Tongue (tissue), 3 donors: ENCODE measurements at places on chromosomes 6 and 20. TPM values are rescaled to one million over a fixed set of nuclear protein-coding genes. Genes with fewer than 3 reads are reported as not detected.

Gene FAM184A
- 16.4 TPM for total RNA-seq

Gene SLA2
- total RNA-seq = 0.21 TPM

Gene BHLHE23
- not detected for total RNA-seq

Gene ANGPT4
- total RNA-seq = not detected

Gene SNHG17
- 17.2 TPM for total RNA-seq

Gene ZNF334
- 6.7 TPM for total RNA-seq

Gene SNAP91
- total RNA-seq = 2.9 TPM

Gene SH3BGRL2
- 30.8 TPM for total RNA-seq

Gene LKAAEAR1
- not detected for total RNA-seq
